SK-N-SH treated with all-trans-retinoic acid at 6 μM for 48 hours (cell line): ENCODE measurements at places on chromosomes 16 and 17.

DNA sequence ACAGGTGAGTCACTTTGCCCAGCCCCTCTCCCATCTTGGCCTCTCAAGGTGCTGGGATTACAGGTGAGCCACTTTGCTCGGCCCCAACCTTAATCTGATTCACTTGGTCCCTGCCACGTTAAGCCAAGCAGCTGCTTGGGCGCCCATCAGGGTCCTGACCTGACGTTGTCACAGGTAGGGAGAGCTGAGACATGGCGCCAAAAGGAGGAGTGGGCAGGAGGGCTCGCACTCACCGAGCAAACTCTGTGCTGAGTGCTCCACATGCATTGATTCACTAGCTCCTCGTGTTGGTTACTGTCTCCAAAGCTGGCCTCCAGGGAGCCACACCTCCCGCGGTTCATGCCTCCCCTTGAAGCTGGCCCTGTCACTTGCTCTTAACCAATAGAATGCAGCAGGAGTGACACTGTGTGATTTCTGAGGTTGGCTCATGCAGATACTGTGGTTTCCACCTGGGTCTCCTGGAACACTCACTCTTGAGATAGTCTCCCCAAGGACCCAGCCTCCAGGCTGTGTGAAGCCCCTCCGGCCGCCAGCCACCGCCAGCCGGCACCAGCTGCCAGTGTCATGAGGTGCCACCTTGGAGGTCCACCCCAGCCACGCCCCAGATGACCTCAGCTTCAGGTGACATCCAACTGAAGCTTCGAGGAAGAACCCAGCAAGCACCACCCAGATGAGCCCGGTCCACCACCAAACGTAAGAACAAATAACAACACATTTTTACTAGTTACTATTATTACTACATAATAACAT, 223.0 kb downstream of the GSG1L start:
- ATAC-seq, result no peak

DNA sequence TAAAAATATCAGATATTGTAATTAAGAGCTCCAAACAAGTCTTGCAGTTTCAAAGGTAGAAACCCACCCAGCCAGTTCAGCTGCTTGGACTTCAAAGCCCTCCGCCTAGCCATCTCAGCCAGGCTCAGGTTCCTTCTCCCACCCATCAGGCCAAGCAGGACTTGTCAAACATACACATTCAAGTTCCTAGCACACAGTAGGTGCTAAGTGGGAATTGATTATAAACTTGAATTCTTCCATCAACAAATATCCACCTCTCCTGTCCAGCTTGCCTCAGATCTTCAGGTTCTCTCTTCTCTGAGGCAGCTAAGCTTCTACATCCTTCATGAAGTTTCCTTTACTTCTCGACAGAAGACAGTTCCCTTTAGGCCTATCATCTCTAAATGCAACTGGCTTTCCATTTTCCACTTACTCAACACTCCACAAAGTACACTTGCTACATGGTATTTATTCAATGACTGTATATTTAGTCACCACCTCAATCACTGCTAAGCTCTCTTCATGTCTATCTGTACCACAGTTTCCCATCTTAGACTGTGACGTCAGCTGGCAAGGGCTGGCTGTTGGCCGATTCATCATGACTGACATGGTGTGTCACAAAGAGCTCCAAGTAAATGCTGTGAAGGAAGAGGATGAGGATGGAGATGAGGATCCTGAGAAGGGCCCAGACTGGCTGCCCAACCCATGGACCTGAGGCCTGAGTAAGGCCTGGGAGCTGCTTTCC, 13.3 kb upstream of the COG7 start:
- no peak for ATAC-seq

DNA sequence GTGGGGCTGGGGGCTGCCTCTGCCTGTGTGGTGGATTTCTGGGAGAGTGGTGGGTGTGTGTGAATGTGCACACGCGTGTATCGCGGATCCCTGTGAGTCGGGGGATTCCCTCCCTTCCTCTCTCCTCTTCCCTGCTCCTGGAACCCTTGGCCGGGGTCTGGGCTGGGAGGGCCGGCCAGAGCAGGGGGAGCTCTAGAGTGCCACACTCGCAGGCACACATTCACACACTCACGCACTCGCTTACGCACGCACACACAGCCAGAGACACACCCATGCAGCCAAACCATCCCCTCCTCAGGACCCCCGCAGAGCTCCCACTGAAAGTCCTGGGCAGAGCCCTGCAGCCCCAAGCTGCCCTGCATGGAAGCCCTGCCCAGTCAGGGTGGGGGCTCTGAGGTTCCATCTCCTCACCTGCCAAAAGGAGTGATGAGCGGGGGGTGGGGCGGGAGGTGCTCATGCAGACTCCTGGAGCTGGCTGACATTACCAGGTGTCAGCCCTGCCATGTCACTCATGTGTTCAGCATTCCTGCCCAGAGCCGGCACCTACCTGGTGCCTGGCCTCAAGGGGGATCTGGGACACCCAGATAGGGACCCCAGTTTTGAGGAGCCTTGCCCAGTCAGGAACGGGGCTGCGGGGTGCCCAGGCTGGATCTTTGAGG, 1.9 kb downstream of the NECAB2 start:
- no peak for ATAC-seq

DNA sequence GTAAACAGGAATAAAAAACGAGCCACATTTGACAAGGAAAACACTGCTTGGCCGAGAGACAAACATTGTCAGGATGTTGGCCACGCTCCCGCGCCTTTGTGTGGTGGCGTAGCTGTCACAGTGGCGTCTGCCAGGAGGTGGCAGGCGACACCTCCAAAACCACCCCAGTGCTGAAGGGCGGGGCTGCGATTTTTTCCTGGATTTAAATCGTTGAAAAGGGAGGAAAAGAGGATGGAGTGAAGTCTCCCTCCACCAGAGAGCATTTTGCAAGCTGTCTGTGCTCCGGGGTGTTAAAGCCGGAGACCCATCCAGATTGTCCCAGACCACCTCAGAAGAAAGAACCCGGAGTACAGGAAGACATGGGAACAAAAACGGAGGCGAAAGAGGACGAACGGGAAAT, 12.7 kb downstream of the MRM3 start:
- ATAC-seq, result peak; percentile 68

DNA sequence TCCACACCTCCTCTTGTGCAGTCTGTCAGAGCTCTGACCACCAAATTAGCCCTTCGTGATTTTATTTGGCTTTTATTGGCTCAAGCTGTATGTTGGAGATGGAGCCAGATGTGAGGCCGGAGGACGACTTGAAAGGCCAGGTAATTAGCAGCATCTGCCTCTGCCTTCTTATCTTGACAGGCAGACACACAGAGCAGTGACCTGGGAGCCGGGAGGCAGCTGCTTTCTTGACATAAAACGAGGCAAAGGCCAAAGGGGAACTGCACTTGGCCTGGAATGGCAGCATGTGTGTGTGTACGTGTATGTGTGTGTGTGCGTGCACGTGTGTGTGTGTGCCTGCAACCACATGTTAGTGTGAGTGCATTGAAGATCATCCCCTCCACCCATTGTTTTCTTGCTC, 56.9 kb upstream of the BRD7 start:
- peak; percentile 34; the same call in 1 of the 3 replicates for ATAC-seq

- ATAC-seq, result no peak
These were observed 18.9 kb upstream of the GINS2 start for GRCh38 chr16:85707528-85708095.

DNA sequence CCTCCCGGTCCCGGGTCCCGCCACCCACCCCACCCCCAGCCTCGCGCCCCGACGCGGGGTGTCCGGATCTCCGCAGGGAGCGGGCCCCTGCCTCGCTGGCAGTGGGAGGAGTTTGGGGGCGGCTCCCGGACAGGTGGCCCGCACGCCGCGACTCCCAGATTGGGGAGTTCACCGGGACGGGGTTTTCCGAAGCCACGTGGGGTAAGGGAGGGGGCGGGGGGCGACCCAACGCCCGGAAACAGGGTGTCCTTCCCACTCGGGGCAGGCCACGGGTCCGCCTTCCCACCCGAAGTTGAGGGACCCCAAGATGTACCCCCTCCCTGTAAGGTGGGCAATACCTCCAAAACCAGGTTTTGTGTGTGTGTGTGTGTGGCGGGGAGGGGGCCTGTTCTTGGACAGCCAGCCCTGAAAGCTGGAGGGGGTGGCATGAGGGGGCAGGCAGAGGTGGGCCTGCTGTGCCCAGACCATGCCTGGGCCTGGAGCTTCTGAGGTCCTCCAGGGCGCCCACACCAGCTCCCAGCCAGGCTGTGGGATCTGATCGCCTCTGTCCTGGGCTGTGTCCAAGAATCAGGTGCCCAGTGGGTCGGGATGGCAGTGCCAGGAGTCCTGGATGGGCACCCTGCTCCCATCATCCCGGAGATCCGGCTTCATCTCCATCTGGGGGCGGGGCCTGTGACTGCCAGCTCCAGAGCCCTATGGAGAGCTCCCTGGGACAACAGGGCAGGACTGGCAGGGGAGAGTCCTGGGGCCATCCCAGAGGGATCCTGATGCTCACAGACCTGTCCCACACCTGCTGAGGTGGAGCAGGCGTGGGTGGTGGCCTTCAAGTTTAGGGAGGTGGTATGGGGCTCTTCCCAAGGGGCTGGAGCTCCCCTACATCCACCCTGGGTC, 767 bp downstream of the SYNGR2 start:
- peak; percentile 90 for ATAC-seq

DNA sequence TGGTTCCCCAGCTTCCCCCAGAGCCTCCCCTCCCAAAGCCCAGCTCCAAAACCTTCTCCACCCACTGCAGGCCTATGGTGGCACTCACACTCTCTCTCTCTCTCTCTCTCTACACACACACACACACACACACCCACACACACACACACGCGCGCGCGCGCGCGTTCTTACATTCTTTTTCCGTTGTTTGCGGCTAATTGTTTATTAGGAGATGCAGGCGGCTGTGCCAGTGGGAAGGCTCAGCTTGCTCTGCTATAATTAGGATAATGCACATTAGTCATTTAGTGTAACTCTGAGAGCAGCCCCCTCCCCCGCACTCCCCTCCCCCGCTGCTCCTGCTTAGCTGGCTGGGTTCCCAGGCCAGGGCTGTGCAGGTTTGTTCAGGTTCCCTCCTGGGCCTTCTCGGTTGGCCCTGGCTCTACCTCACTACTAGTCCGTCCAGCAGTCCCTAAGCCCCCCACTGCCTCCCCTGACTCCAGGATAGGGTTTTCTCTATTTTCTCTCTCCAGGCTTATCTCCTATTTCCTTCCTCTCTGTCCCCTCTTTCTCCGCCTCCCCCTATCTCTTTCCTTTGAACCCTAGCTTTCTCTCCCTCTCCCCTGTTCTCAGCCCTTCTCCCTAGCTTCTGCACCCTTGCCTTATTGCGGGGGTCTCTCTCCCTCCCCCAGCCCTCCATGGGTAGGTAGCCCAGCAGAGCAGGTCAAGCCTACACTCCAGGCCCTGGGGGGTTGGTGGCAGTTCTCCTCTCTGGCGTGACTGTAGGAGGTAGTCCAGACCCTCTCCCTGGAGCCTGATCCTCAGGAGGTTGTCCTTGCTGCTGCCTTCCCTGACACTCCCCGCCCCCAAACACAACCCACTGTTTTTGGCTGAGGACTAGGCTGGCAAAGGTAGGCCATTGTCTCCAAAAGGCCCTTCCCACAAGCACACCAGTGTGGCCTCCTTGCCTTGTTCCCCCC, 34.0 kb downstream of the TMEM132E start:
- no peak for ATAC-seq

DNA sequence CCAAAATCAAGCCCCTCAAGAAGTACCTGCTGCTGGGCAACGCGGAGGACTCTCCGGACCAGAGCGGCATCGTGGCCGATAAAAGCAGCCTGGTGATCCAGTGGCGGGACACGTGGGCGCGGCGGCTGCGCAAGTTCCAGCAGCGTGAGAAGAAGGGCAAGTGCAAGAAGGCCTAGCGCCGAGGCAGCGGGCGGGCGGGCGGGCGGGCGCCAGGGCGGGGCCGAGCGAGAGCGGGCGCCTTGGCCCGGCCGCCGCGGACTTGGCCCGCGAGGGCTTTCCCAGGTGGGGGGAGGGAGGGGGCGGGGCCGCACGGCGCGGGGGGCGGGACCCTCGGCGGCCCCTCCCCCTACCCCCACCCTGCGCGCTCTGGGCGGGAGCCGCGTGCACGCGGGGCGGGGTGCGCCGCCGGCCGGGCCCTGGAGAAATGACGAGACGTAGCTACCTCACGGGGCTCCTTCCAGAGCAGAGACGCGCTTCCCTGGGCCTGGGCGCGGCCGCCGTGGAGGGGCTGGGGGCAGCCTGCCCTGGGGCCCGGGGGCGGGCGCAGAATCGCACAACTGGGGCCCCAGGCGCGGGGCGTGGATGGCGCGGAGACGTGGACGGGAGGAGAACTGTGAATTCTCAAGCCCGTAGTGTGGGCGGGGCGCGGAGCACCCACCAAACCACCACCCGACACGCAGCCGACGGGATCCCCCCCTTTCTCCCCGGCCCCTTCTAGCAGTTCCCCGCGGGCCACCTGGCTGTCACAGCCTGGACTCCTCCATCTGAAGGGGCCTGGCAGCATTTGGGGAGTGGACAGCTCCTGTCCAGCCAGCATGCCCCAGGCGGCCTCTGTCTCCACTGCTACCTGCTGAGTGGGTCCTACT, 218.7 kb downstream of the NTN1 start:
- ATAC-seq, result peak; percentile 55

- no peak for ATAC-seq
These were observed 4.7 kb downstream of the MSRB1 start for GRCh38 chr16:1938316-1938715.

DNA sequence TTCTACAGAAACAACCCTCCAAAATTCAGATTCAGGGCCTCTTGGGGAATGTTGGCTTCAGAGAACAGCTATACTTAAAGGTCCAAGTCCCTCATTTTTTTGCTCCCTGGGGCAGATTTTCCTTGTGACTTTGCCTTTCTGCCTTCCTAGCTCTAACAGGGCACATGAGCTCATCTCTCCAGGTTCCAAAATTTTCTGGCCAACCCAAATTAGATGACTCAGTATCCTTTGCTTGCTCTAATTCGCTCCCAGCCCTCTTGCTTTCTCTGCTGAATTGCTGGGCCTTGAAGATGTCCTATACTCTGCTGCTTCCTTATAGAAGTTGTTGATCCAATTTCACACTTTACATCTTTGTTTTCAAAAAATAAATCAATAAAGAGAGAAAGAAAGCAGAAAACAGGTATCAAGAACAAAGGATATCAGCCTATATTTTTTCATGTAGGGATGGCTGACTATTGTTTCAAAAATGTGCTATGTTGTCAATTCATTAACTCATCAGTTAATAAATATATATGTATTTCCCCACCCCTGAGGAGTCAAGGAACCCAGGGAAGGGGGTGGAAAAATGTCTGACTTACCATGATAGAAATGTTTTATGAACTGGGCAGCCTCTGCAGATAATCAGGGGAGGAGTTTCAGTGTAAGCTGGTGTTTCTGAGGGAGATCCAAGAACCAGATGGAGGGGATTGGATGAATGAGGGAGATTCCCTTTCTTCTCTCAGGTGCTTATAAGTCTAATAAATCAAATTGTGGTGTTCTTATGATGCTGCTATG, 1.0 kb upstream of the KRTAP4-2 start:
- no peak for ATAC-seq

- peak; percentile 7 for ATAC-seq
These were observed 49.5 kb upstream of the MRPS23 start for GRCh38 chr17:57899391-57899790.
